ENCODE measurements at places on chromosomes 3 and 15.

- DNase-seq, result peak; percentile 9
Measured at GRCh38 chr15:33865416-33865815, 102.9 kb upstream of the CHRM5 start.

DNA sequence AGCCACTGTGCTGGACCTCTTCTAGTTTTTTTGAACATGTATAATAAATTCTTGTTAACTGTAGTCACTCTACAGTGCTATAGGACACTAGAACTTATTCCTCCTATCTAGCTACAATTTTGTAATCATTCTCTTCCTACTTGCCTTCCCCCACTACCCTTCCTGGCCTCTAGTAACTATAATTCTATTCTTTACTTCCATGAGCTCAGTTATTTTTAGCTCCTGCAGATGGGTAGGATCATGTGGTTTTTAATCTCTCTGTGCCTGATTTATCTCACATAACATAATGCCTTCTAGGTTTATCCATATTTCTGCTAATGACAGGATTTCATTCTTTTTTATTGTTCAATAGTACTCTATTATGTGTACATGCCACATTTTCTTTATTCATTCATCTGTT is 113.2 kb upstream of the FGF7 start:
- DNase-seq, result no peak

DNA sequence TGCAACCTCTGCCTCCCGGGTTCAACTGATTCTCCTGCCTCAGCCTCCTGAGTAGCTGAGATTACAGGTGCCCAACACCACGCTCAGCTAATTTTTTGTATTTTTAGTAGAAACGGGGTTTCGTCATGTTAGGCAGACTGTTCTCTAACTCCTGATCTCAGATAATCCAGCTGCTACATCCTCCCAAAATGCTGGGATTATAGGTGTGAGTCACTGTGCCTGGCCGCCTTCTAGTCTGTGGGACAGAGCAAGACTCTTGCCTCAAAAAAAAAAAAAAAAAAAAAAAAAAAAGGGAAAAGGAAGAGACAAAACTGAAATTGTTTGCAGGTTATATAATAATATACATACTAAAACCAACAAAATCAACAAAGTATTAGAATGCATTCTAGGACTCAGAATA is 215.2 kb downstream of the PCCB start:
- peak; percentile 28 for DNase-seq

DNA sequence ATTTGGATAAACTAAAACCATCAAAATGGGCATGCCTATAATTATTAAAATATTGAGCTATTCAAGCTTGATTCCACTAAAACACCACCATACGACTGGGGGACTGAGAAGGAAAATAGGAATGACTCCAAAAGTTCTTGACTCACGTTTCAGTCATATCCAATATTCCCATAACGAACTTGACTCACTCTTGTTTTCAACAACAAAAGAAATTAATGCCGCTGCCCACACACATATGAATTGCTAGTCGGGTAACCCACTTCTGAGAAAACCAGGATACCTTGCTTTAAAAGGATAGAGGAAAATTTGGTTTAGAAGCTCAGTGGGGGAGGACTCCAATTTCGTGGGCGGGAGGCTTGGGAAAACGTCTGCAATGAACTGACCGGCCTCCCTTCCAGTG is 5.2 kb downstream of the HTR3C start:
- DNase-seq, result peak; percentile 8

GRCh38 chr3:55724821-55725220 is 237.7 kb upstream of the WNT5A start:
- peak; percentile 57 for DNase-seq

- no peak for DNase-seq
Measured at GRCh38 chr3:124976383-124976782, 41.8 kb upstream of the MUC13 start.

GRCh38 chr3:40766396-40766795 is 241.6 kb downstream of the ZNF621 start:
- no peak for DNase-seq
